Mesothelial cell of epicardium (in vitro differentiated cells): ENCODE measurements at places on chromosomes 2 and 18. TPM values are rescaled to one million over a fixed set of nuclear protein-coding genes. Genes with fewer than 3 reads are reported as not detected.
A peak's percentile ranks its signal among the peaks of the same experiment; 100 is the strongest.

The ZCCHC2 gene
- 16.7 to 18.3 TPM (median 17.5 TPM) in 3 replicates for total RNA-seq

The SEPTIN2 gene
- total RNA-seq, result 507 to 522 TPM (median 508 TPM) in 3 replicates

The ADD2 gene
- total RNA-seq, result 1.3 to 2.0 TPM (median 1.3 TPM) in 3 replicates

The ANTXR1 gene
- total RNA-seq, result 137 to 144 TPM (median 144 TPM) in 3 replicates

The UGT1A1 gene
- not detected in 3 replicates for total RNA-seq

DNA sequence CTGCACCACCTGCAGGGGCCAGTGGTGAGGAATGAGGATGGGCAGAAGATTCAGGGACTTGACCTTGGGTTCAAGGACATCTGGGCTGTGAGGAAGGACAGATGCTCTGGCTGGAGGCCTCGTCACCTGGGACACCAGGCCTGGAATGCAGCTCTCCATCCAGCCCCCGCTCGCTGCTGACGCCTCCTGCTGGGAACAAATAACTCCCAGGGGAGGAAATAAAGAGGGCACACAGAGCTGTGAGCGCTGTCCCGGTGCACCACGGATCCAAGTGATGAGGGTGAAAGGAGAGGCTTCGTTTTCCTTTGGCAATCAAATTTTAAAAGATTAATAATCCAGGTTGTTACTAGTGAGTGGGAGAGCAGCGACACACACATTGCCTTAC lies 368.0 kb upstream of the MYT1L start:
- H3K27ac ChIP-seq, result no peak overlapping the region
- no peak for DNase-seq
- no peak overlapping the region for H3K4me3 ChIP-seq
- peaks cover 44% of the 10 kb centered on the region for H3K27me3 ChIP-seq

GRCh38 chr18:25164848-25165811 lies 186.8 kb downstream of the ZNF521 start:
- H3K27ac ChIP-seq, result peak overlapping the region; percentile 61
- H3K4me3 ChIP-seq, result no peak overlapping the region

- H3K36me3 ChIP-seq, result peaks cover 51% of the 10 kb centered on the region
- no peak overlapping the region for H3K27ac ChIP-seq
- no peaks in the 10 kb centered on the region for H3K27me3 ChIP-seq
- H3K4me3 ChIP-seq, result no peak overlapping the region
- peaks cover 4% of the 10 kb centered on the region for H3K4me1 ChIP-seq
- DNase-seq, result no peak
These were observed 82.8 kb downstream of the NCK2 start for GRCh38 chr2:105827351-105828096.

GRCh38 chr2:200221055-200221955 lies 85.2 kb upstream of the SPATS2L start:
- no peak overlapping the region for H3K27ac ChIP-seq
- no peaks in the 10 kb centered on the region for H3K36me3 ChIP-seq
- H3K4me3 ChIP-seq, result no peak overlapping the region
- H3K4me1 ChIP-seq, result peaks cover 8% of the 10 kb centered on the region
- no peak for DNase-seq

GRCh38 chr2:134715932-134716643 lies 2.7 kb downstream of the TMEM163 start:
- H3K4me1 ChIP-seq, result peaks cover 5% of the 10 kb centered on the region
- no peak overlapping the region for H3K27ac ChIP-seq
- no peaks in the 10 kb centered on the region for H3K36me3 ChIP-seq
- H3K4me3 ChIP-seq, result no peak overlapping the region
- no peak for DNase-seq
- peaks cover 92% of the 10 kb centered on the region for H3K27me3 ChIP-seq

- no peak for DNase-seq
- peak overlapping the region; percentile 13 for H3K4me3 ChIP-seq
These were observed 2.5 kb downstream of the NFU1 start for GRCh38 chr2:69434753-69435152.

- peak overlapping the region; percentile 99 for H3K27ac ChIP-seq
- no peaks in the 10 kb centered on the region for H3K36me3 ChIP-seq
- H3K4me3 ChIP-seq, result peak overlapping the region; percentile 57
- no peaks in the 10 kb centered on the region for H3K27me3 ChIP-seq
- peaks cover 98% of the 10 kb centered on the region for H3K4me1 ChIP-seq
These were observed 22.0 kb downstream of the SMAD7 start for GRCh38 chr18:48928787-48929186.

DNA sequence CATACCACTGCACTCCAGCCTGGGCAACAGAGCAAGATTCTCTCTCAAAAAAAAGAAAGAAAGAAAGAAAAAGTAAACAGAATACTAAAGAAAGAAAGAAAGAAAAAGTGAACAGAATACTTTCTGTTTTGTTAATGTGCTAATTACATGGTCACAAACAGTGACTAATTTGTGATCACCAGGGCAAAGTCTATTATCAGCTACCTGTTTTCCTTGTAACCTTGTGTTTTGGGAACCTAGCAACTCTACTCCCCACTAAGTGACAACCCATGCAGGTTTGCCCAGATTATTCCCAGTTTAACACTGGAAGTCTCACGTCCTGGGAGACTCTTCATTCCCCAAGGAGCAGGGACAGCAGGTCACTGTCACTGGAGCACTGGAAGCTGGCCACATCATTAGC lies 16.7 kb upstream of the UGT1A9 start:
- H3K27me3 ChIP-seq, result peaks cover 62% of the 10 kb centered on the region
- DNase-seq, result no peak
- H3K4me1 ChIP-seq, result no peaks in the 10 kb centered on the region
- H3K36me3 ChIP-seq, result no peaks in the 10 kb centered on the region
- H3K27ac ChIP-seq, result no peak overlapping the region

GRCh38 chr2:233915128-233915527 lies 2.0 kb upstream of the TRPM8 start:
- no peak overlapping the region for H3K27ac ChIP-seq
- DNase-seq, result no peak
- peaks cover 54% of the 10 kb centered on the region for H3K27me3 ChIP-seq
- no peaks in the 10 kb centered on the region for H3K4me1 ChIP-seq
- no peak overlapping the region for H3K4me3 ChIP-seq

DNA sequence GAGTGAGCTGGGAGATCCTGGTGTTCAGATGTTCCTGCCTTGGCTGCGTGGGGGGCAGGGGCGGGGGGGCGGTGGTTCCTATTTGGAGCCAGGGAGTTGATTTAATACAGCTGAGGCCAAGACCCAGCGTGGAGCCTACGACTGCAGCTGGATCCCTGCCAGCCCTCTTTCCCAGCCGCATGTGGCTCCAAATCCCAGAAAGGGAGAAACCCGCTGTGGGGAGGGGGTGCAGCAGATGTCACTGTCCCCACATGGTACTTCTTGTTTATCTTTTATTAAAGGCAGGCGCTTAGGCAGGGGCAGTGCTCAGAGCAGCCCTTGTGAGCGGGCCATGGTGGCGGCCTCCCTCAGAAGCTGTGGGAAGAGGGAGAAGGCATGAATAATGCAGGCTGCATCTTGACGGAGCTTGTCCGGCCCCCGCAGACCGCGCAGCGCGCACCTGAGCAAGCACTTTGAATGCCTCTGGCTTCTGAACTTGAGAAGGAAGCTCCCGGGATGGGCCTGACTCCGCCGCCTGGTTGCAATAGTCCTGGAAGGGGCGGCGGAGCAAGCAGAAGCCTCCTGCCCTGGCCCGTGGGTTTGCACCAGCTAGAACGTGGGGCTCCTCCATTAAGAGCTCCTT lies 112.1 kb downstream of the GLI2 start:
- H3K4me1 ChIP-seq, result peaks cover 20% of the 10 kb centered on the region
- no peaks in the 10 kb centered on the region for H3K27me3 ChIP-seq
- no peak for DNase-seq
- H3K36me3 ChIP-seq, result peaks cover 27% of the 10 kb centered on the region
- no peak overlapping the region for H3K27ac ChIP-seq
- no peak overlapping the region for H3K4me3 ChIP-seq

DNA sequence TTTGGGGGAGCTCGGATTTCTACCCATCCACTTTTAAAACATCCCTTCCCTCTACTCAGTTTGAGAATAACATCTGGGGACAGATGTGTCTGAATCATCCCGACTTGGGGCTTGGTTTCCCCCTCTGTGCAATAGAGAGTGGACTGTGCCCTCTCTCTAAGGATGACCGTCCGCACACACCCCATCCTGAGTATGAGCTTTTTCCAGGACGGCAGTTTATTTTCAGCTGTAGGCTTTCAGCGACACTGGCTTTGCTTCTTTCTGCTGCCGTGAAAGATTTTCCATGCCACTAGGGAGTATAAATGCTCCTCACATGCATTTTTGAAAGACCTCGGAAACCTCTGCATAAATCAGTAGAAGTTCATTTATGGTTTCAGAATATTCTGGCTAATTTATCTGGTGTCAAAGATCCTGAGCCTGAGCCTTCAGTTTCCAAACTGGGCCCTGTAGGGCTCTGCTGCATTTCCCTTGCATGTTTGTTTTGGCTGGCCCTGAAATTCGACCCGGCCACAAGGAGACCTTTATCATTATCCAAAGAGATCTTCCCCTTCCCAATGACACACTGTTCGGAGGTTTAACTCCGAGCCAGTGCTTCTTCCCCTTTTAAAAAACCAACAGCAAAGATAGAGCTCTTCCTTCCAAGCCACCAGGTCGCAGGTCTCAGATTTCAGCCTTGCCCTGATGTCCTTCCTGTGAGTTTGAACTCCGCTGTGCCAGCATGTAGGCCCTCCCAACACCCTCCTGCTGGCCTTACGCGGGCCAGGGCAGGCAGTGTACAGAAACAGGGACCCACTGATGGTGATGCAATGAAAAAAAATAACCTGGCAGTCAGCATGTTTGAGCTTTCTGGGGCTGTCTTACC lies 53.3 kb downstream of the FECH start:
- H3K4me3 ChIP-seq, result no peak overlapping the region
- peaks cover 14% of the 10 kb centered on the region for H3K4me1 ChIP-seq
- no peaks in the 10 kb centered on the region for H3K27me3 ChIP-seq
- no peaks in the 10 kb centered on the region for H3K36me3 ChIP-seq
- H3K27ac ChIP-seq, result no peak overlapping the region

GRCh38 chr2:24832073-24832461 lies 38.8 kb downstream of the CENPO start:
- no peaks in the 10 kb centered on the region for H3K27me3 ChIP-seq
- H3K4me3 ChIP-seq, result no peak overlapping the region
- peaks cover 14% of the 10 kb centered on the region for H3K36me3 ChIP-seq
- DNase-seq, result no peak
- H3K27ac ChIP-seq, result no peak overlapping the region
- H3K4me1 ChIP-seq, result peaks cover 3% of the 10 kb centered on the region

DNA sequence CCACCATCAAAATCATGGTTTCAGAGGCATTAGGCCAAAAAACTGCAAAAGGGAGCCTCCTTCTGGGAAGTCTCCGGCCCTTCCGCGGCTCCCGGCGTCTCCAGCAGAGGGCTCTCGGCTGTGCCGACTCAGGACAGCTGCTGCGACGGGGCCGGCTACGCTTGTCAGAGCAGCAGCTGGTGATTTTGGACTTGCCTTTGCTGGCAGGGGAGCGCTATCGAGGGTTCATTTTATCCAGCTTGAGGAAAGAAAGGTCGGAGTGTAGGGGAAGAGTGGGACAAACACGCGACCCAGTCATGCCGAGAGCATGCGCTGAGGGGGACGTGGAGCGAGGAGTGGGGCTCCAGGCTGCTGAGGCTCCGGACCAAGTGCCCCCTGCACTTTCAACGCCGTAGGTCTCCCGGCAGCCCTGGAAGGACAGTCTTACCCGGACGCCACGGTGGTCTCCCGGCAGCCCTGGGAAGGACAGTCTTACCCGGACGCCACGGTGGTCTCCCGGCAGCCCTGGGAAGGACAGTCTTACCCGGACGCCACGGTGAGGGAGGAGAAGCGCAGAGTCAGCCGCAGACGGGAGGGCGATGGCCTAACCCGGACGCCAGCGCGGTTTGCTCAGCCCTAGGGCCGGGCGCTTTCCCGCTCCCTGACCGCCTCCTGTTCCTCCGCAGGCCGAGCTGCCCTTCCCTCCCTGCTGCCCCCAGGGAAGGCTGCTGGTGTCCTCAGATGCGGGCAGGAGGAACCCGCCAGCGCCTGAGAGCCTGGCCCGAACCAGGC lies 21.7 kb downstream of the DDX18 start:
- H3K4me3 ChIP-seq, result peak overlapping the region; percentile 74
- peak; percentile 71 for DNase-seq
- peaks cover 5% of the 10 kb centered on the region for H3K27me3 ChIP-seq
- no peak overlapping the region for H3K27ac ChIP-seq
- peaks cover 11% of the 10 kb centered on the region for H3K36me3 ChIP-seq

- H3K36me3 ChIP-seq, result peaks cover 5% of the 10 kb centered on the region
- no peaks in the 10 kb centered on the region for H3K27me3 ChIP-seq
- DNase-seq, result no peak
These were observed 49.8 kb downstream of the PARD6G start for GRCh38 chr18:80197528-80197927.

DNA sequence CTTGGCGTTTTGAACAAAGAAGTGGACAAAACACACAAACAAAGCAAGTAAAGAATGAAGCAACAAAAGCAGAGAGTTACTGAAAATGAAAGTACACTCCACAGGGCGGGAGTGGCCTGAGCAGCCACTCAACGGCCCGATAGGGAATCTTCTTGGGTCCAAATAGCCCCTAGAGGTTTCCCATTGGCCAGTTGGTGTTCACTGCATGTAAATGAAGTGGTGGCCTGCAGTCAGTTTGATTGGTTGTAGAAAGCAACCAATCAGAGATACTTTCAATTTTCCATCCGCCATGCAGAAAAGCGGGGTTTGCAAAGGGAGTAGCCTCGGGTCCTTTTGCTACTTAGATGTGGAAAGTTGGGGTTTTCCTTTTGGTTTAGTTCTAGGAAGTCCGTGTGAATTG lies 31.6 kb downstream of the CYBRD1 start:
- H3K4me3 ChIP-seq, result no peak overlapping the region
- H3K27ac ChIP-seq, result no peak overlapping the region
- DNase-seq, result no peak
- H3K4me1 ChIP-seq, result peaks cover 4% of the 10 kb centered on the region
- H3K27me3 ChIP-seq, result no peaks in the 10 kb centered on the region
- peaks cover 18% of the 10 kb centered on the region for H3K36me3 ChIP-seq

DNA sequence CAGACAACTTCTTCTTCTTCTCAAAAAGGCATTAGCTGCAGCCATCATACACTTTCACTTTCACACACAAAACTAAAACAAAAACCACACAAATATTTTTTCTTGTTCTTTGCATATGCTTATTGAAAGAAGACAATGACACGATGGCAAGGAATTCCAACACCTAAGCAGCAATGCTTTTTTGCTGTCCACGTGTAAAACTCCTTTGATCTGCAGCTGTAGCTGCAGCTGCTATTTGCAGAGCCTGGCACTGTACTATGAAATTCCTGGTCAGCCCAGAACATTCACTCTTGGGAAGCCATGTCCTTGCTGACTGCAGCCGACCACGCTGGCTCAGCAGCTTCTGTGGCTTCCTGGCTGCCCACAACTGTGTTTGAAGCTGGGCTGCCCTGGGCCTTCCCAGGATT lies 316.2 kb downstream of the CDH2 start:
- H3K27me3 ChIP-seq, result no peaks in the 10 kb centered on the region
- H3K36me3 ChIP-seq, result no peaks in the 10 kb centered on the region
- DNase-seq, result no peak
- no peak overlapping the region for H3K4me3 ChIP-seq

GRCh38 chr2:58045580-58046334 lies 849 bp upstream of the VRK2 start:
- peaks cover 5% of the 10 kb centered on the region for H3K36me3 ChIP-seq
- peak overlapping the region; percentile 84 for H3K4me3 ChIP-seq
- no peaks in the 10 kb centered on the region for H3K27me3 ChIP-seq
- no peak for DNase-seq
